ENCODE measurements at places on chromosomes 16 and 17.

DNA sequence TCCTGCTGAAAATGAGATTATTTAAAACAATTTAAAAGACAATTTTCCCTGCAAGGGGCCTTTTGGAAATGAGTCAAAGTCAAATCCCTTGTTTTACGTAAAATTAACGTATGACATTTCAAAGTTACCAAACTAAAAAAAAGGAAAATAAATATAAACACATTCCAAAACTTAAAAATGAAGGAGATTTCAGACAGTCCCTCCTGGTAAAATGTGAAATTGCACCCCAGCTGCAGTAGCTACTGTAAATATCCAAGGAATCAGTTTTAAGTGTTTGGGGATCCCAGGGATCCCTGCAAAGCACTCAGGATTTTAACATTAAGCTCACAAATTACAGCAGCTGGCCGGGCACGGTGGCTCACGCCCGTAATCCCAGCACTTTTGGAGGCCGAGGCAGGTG, 63.3 kb downstream of the NXN start:
- no peak for DNase-seq

DNA sequence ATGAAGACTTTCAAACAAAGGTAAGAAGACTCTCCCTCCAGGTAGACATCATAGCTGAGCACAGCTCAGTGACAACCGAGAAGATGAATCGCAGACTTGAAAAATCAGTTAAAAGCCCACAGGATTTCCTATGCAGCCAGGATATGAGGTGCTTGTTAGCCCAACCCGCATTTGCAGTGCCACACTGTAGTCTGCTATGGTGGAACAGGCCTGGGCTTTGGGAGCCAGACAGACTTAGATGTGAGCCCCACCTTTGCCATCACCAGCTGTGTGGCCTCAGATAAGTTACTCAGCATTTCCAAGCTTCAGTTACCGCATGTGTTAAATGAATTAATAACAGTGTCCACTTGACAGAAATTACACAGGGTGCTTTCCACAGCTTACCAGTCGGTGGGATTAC, 204.4 kb upstream of the HS3ST3A1 start:
- no peak for DNase-seq

GRCh38 chr16:10412935-10413601, 27.2 kb downstream of the ATF7IP2 start:
- no peak for DNase-seq

GRCh38 chr17:38333635-38334295, 10.0 kb downstream of the GPR179 start:
- peak; percentile 56 for DNase-seq

DNA sequence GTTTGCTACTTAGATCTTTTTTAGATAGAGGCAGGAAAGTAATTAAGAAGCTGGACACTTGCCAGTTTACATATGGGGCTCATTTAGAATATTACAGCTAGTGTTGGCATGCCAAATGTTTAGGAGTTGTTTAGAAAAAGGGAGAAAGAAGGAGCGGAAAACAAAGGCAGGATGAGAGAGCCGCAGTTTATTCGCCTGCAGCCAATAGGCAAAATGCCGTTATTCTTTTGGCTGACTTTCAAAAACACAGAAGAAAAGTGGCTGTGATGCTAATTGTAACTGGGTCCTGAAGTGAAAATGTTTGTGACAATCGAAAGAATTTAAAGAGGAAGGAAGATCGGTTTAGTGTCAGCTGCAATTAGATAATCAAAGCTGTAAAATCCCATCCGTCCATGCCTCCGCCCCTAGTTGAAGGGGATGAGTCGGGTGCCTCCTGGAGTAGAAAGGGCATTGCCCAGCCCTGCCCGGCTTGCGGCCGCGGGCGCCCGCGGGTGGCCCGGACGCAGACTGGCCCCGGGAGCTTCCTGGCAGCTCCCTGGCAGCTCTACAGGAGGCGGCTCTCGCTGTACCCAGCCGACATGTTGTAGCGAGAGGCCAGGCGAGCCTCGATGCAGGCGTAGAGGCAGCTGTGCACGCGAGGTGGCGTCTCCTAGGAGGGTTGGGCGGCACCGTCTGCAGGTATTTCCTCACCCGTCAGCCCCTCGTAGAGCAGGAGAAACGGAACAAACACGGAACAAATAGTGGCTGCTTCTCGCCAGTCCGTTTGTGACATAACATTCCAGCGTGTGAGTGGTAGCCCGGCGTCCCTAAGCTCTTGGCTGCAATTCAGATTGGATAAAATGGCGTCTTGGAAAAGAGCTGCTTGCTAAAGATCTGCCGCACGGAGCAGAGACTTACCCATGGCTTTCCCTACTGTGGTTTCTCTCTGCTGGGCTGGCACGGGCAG, 82.2 kb downstream of the TNRC6C start:
- peak; percentile 75 for DNase-seq

DNA sequence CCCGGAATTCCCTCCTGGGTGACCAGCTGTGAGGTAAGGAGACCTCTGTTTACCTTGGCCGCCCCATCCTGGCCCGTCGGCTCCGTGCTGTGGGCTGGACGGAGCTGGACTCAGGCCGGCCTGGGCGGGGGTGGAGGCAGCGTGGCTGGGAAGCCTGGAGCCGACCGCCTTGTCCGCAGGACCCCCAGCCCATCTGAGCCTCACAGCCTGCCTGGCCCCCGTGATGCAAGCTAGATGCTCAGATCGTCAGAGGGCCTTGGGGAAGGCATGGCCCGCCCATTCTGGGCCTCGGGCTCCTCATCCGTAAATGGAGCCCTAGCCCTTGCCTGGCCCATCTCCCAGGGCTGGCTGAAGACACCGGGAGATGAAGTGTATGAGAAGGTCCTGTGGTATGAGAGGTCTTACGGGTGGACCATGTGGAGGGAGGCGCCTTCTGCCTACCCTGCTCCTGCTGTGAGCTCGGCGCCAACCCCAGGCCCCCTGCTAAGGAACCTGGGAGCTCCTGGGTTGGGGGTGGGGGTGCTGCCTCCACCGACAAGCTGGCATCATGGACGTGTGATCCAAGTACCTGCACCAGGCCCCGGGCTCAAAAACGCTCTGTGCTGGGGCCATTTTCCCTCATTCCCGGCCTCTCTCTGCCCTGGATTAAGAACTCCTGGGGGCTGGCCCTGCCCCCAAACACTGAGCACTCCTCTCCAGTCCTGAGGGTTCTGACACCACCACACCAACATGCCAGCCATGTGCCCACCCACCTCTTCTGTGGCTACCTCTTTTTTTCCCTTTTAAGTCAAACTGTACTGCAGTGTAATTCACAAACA, 5.4 kb upstream of the P2RX1 start:
- no peak for DNase-seq

DNA sequence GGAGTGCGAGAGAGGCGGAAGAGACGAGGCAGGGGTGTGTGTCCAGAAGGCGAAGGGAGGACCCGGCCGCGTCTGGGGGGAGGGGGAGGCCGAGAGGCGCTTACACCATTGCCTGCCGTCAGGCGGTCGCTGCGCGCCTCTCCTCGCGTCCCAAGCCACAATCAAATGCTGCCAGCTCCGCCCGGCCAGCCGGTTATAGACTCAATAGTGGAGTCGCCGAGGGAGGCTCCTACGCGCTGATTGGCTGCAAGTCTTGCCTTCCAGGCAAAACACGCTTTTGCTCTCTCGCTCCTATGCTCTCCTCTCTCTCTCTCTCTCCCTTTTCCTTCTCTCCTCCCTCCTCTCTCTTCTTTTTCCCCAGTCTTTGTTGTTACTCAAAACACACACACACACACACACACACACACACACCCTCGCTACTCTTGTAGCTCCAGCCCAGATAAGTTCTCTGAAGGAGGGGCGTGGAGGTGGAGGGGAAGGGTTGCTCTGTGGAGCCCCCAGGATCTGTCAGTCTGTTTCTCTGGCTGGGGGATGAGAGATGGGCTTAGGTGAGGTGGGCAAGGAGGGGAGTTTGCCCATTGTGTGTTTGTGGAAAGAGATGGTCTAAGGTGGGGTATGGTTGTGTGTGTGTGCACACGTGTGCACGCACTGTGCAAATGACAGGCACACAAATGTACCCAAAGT, at the start of gene DLX3:
TSS of gene DLX3 (minus strand) at position 170 of the 684 bp plus-strand sequence. CDS start 226 bp downstream, outside the sequence.
- peak; percentile 87 for DNase-seq

DNA sequence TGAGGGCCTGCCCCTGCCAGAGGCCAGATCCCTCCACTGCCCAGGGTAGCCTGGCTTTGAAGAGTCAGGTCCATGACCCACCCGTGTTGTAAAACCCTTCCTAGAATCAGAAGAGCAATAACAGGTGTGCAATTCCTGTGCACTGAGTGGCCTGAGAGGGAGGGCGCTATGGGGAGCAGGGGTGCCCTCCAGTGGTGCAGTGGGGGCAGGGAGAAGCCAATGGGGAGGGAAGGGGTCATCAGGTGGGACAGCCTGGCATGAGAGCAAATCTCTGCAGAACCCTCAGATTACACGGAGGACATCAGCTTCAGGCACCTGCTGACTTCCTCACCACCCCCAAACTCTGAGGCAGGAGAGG, 72.9 kb upstream of the ZNF469 start:
- DNase-seq = no peak

GRCh38 chr17:40093580-40094201, 6.7 kb downstream of the NR1D1 start:
- DNase-seq = no peak

DNA sequence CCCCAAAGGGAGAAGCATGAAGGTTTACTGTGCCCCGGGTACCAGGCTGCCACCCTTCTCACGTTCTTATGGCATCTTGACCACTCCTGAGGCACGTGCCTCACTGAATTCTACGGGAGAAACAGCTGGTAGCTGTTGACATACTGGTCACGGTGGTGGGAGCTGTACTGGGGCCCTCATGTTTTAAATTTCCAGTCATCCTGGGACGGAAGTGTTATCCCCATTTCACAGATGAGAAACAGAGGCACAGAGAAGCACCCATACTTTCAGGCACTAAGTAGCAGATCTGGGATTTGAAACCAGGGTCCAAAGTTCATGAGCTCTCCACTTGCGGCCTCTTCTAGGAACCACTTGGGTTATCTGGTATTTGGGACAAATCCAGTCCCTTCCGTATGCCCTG, 26.3 kb upstream of the DOC2B start:
- no peak for DNase-seq

All from AG08396 (cell line).